ENCODE measurements at places on chromosomes 4 and X.

DNA sequence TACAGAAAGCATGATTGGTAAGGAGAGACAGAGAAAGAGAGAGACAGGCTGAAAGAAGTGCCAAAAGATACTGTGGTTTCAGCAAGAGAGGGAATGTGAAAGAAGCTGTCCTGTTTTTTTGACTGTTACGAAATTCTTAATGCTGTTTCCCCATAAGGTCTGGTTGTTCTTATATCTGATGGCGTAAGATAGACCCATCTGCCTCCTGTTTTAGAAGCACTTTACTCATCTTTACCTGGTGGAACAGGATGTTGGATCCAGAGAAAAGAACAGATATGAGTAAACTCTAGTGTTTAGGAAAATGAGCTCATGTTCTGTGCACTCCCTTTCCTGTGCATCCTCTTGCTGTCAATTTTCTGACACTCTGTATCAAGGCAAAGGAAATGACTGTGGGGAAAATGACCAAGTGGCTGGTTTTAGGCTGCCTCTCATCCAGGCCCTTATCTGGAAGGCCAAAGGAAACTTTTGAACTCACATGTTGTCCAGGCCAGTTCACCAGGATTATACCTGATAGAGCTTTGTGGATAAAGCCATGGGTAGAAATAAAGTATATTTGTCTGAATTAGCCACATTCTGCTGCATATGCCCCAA is 311.7 kb upstream of the HTR2C start:
- DNase-seq: no peak

GRCh38 chrX:30568136-30568535 is 9.4 kb downstream of the TASL start:
- DNase-seq: peak; percentile 30

DNA sequence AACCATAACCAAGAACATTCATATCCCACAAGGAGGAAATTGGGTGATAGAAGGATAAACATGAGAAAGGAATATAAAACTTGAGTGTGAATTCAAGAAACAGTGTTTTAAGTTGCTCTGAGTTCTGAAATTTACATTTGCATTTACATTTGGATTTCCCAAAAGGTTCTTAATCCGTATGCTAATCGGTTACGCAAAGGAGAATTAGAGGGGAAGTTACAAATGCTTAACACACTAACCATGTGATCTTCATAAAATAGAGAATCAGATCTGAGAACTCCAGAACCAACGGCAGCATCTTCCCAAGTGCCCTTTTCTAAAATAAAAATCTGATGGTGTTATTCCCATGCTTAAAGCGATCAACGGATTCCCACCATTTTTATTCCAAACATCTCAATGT is 48.0 kb downstream of the PROM1 start:
- no peak for DNase-seq

GRCh38 chrX:11579636-11580600 is 85.8 kb downstream of the ARHGAP6 start:
- no peak for DNase-seq

DNA sequence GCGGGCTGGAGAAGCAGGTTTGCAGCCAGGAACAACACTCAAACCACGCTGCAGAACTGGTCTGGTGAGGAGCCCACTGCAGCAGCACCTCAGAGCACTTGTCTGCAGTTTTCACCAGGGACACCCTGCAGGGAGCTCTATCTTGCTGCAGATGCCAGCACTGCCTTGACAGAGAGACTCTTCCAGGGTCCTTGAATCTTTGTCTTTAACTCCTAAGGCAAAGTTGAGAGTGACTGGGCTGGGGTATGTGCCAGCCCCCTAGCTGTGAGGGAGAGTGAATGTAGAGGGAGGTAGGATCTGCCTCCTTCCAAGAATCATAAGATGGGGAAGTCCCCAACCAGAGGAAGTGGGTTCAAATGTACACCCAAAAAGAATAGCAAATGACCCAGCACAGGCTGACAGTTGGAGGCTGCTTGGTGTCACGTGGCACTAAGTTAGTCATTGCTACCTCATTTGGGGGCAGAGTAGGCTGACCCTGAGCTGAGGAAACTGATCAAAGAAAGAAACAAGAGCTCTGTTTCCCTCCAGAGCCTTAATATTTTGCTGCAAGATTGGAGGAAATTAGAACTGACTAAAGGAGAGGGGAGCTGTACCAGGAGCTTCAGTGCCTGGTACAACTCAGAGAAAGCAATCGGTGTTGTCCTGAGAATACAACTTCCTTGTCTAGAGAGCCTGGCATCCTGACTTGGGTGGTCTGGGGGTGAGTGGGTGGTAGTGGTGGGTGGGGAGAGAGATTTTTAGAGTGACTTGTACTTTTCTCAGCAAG is 28.2 kb upstream of the HUWE1 start:
- DNase-seq: no peak

DNA sequence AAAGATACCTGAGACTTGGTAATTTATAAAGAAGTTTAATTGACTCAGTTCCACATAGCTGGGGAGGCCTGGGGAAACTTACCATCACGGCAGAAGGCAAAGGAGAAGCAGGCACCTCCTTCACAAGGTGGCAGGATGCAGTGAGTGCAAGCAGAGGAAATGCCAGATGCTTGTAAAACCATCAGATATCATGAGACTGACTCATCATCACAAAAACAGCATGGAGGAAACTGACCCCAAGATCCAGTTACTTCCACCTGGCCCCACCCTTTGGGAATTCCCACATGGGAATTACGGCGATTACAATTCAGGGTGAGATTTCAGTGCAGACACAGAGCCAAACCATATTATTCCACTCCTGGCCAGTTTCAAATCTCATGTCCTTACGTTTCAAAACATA is 514.7 kb upstream of the SPANXN1 start:
- peak; percentile 1 for DNase-seq

DNA sequence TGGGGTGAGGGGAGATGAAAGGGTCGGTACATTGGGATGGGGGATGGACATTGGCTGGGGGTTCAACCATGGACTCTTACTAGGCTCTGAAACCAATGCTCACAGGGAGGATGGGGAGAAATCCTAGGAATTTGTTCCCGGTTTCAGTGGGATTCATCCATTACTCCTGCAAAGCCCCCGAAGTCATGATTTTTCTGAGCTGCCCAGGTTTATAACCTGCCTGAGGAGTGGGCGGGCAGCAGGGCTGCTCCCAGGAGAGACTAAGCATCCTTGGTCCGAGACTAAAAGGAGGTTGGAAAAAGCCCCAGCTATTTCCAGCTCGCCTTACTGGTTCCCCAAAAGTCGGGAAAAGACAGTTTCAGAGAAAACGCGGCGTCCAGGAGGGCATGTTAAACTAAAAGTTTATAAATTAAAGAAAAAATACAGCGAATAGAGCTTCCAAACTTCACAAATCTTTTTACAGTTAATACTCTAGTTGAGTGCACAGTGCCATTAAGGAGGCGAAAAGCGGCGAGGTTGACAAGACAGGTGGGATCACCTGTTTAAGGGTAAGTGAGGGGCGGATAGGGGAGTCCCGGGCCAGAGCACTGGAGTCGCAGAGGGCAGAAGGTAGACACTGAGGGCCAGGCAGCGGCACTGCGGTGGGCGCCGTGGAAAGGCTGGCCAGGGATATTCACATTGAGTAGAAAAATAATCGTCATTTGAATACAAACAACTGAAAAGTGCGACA is 3.7 kb downstream of the NKX3-2 start:
- DNase-seq: no peak

DNA sequence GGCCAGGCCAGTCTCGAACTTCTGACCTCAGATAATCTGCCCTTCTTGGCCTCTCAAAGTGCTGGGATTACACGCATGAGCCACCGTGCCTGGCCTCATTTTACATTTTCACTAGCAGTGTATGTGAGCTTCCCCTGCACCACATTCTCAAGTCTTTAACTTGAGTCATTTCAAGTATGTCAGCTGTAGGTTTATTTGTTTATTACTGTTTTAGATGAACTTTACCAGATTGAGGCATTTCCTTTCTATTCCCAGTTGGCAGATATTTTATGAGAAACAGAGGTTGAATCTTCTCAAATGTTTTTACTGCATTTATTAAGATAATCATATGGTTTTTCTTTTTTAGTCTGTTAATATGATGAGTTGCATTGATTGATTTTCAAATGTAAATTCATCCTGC is 114.6 kb upstream of the SH3RF1 start:
- no peak for DNase-seq

- peak; percentile 43 for DNase-seq
Measured at GRCh38 chr4:152220201-152220666, 315.7 kb downstream of the FBXW7 start.

DNA sequence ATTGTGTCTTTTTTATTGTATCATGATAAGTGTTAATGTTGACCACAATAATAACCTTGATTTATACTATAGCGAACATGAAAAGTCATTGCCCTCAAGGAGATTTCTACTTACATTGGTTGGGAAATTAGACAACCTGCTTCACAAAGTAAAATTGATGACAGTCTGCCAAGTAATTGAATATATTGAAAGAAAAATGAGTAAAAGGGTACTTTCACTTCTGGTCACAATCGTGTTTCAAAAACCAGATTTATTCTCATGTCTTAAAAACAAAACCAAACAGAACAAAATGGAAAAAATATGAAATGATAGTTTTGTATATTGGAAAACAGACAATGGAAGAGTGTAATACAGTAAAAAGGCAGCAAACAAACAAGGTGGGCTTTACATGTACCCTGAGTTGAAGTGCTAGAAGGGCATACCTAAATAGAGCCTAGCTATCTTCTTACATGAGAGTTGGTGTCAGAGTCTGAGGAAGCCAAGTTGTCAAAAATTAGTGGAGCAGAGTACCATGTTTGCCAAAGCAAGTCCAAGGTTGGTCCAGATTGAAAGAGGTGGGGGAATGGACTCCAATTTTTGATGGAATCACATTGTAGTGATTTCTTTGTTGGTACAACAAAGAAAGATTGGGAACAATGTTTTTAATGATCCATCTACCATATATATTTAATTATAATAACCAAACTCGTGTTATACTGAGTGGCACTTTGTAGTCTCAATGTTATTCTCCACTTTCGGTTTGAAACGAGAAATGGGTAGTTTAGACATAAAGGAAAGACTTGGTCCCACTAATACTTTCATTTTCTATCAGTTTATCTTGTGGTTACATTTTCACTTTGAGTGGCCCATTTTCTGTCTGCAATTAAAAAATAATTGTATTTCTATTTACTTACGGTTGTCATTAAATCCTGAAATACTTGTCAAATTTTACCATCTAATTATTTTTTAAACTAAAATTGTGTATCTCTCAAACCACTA is 775.6 kb downstream of the STIM2 start:
- no peak for DNase-seq

- no peak for DNase-seq
Measured at GRCh38 chr4:67785528-67785927, 31.3 kb upstream of the GNRHR start.

DNA sequence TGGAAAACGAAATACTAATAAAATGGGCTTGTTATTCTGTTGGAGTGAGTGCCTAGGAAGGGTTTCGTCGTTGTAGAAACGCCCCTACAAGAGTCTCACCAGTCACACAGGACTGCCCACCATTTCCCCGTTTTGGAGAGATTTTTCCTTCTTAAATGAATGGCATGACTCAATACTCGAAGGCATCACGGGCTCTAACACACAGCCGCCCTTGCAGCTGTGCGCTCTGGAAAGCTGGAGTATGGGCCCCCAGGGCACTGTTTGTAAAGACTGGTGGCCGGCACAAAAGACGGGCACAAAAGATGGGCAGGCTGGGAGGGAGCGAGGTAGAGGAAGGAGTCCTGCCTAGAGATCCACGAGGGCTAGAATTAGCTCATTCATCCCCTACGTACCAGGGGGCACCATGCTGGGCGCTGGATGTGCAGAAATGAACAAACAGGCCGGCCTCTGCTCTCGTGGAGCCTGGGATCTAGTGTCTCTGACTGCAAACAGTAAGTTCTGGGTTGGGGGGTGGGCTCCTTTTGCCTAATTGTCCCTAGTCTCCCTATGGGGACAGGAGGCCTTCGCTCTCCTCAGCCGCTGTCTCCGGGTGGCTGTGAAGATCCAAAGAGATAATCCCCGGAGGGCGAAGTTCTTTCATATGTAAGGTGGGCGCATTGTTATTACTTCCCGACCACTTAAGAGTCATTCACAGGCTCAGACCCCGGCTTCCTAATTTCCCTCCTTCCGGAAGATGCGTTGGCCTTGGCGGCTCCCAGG is 1.0 kb upstream of the SFRP2 start:
- peak; percentile 27 for DNase-seq

Data from GM03348 (cell line).